ENCODE measurements at places on chromosomes 7 and 10.

DNA sequence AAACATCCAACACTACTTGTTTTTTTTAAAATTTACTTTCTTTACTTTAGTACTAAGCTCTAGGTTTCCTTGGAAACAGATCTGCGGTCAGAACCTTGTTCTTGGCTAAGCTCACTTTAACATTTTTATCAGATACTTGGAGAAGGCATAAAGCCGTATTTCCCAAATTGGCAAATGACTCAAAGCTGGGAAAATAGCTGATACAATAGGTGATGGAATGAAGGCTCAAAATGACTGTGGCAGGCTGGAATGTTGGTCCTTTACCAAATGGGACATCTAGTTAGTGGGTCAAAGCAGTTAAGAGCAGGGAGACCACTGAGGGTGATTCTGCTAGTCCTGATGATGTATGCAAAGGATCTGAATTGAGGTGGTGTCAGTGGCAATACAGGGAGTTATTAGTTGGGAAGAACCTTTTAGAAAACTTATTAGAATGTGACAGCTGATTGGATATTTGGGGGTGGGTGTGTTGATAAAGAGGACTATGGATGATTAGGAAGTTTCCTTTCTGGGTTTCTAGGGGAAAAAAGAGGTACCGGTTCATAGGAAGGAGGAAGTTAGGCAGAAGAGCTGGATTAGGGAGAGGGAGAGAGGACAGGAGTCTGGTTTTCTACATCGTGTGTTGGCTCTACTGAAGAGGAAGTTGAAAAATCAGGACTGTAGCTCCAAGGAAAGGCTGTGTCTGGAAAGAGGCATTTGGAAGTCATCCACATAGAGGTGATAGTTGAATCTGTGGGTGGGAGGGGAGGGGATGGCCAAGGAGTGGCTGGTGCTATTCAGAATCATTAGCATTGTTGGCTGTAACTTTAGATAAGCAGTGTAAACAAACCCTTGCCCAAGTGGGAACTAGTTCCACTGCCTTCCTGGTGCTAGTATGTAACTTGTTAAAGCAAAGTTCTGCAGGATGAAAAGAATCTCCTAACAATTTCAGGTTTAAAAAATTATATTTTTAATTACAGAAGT lies 13.1 kb downstream of the PLCE1 start:
- no peak for DNase-seq

DNA sequence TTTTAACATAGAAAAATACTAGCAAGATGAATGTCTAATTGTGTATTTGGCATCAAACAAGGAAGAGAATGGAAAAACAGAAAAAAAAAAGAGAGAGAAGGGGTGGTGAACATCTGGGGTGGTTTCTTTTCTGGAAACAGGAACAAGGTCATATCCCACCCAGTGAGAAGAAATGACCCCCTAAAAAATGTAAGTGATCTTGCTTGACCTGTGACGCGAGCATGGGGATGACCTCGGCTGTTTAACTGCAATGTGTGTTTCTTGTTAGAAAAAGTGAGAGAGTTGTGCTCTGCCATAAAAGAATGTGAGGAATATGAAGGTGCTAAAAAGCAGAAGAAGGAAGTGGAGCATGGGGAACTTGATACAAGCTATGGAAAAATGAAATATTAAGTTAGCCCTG lies 258.5 kb downstream of the AGMO start:
- DNase-seq: no peak

- peak; percentile 55 for DNase-seq
Observed at GRCh38 chr10:84333864-84334451, 5.6 kb downstream of the CCSER2 start.

GRCh38 chr7:11403781-11404180 lies 428.2 kb downstream of the THSD7A start:
- no peak for DNase-seq

- DNase-seq: no peak
Observed at GRCh38 chr10:120308589-120308988, 148.4 kb upstream of the PLPP4 start.

DNA sequence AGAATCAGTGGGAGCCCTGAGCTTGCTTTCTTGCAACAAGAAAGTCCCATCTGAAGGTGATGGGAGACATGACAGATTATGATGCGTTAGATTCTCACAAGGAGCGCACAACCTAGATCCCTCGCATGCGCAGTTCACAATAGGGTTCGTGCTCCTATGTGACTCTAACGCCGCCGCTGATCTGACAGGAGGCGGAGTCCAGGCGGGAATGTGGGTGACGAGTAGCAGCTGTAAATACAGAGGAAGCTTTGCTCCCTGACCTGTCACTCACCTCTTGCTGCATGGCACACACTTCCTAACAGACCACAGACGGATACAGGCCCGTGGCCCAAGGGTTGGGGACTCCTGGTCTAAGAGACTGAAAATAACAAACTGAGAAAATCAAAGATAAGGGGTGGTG lies 1163.4 kb upstream of the AUTS2 start:
- no peak for DNase-seq
